ENCODE measurements at places on chromosomes 1 and 21.

- DNase-seq: no peak
Observed at GRCh38 chr1:230050973-230051735, 15.9 kb upstream of the GALNT2 start.

- DNase-seq: no peak
Observed at GRCh38 chr1:181104790-181105133, 16.3 kb downstream of the IER5 start.

- no peak for DNase-seq
Observed at GRCh38 chr21:34583926-34584563, 30.9 kb downstream of the RCAN1 start.

DNA sequence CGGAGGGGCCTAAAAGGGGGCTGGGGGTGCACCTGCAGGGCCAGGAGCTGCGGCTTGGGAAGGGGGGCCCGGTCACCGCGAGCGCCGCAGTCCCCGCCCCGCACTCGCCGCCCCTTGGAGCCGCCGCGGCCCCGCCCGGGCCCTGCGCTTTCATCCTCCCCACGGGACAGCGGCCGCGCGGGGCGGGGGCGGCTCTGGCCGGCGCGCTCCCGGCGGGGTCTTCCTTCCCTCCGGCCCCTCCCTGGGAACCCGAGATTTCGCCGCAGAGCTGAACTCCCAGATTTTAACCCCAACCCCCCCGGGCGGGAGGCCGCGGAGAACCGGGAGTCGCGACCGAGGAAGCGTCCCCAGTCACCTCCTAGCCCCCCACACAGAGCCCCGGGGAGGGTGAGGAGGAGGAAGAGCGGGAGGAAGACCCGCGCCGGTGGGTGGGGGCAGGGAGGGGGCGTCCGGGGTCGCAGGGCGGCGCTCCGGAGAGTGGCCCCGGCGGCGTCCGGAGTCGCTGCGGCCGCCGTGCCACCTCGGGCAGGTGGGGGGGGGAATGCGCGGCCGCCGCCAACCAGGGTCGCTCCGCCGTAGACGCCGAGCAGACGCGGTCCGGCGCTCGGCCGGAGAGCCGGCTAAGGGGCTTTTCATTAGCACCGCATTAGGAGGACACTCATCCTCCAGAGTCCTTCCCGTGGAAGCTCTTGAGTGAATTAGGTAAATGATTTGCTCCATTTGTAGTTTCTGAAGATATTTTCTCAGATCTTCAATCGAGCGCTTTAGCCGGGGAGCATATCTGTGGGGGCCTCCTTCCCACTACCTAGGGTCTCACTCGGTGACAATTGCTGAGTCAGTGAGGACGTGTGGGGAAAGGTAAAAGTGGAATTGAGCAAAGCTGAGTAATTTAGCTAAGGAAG lies 31.6 kb upstream of the NFIA start:
- DNase-seq: no peak

DNA sequence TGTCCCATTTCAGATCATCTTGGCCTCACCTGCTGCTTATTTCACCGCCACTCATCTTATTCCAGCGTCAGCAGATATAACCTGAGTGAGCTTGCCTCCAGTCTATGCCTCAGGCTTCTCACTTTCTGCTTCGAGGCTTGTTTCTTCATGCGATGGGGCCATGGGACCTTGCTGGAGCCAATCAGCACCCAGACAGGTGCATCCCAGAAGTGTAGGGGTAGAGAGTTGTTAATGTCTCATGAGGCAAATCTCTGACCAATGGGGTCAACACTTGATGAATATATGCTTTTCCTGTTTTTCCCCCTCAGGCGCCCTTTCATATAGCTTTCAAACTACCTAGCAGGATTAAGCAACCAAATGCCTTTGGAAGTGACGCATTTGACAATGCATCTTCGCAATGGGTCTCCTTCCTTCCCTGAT lies 935 bp upstream of the YIPF1 start:
- DNase-seq: no peak
